Small intestine (tissue), 16 donors: ENCODE measurements at places on chromosomes 3 and 15. TPM values are rescaled to one million over a fixed set of nuclear protein-coding genes. Genes with fewer than 3 reads are reported as not detected.
A peak's percentile ranks its signal among the peaks of the same experiment; 100 is the strongest.

- H3K27ac ChIP-seq: no peak overlapping the region
- DNase-seq: no peak
- H3K4me1 ChIP-seq: no peaks in the 10 kb centered on the region
- no peaks in the 10 kb centered on the region for H3K36me3 ChIP-seq
- H3K4me3 ChIP-seq: no peak overlapping the region
- H3K27me3 ChIP-seq: no peaks in the 10 kb centered on the region
Observed at GRCh38 chr3:56980798-56981390, 79.6 kb upstream of the SPATA12 start.

The ARHGEF26 gene
- 9.6 TPM for polyA plus RNA-seq

DNA sequence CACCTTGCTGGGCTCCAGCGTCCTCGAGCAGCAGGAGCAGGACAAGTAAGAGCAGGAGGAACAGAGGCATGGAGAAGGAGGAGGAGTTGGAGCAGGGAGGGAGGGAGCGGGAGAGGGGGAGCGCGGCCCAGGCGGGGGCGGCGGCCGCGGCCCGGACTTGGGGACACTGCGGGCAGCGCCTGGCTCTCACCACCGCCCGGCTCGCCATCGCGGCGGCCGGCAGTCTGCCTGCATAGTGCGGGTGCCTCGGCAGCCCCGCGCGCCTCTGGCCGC is 440 bp downstream of the DCBLD2 start:
- DNase-seq: peak; percentile 35
- H3K4me1 ChIP-seq: no peaks in the 10 kb centered on the region
- H3K27me3 ChIP-seq: no peaks in the 10 kb centered on the region
- peak overlapping the region; percentile 68 for H3K4me3 ChIP-seq
- no peaks in the 10 kb centered on the region for H3K36me3 ChIP-seq
- peak overlapping the region; percentile 79 for H3K27ac ChIP-seq

The CPEB1 gene
- 0.50 TPM for polyA plus RNA-seq

The ANKRD34C gene
- not detected for polyA plus RNA-seq

The DLL4 gene
- 0.81 TPM for polyA plus RNA-seq

- no peaks in the 10 kb centered on the region for H3K27me3 ChIP-seq
- peaks cover 3% of the 10 kb centered on the region for H3K4me1 ChIP-seq
- H3K36me3 ChIP-seq: no peaks in the 10 kb centered on the region
- no peak overlapping the region for H3K27ac ChIP-seq
- no peak for DNase-seq
- no peak overlapping the region for H3K4me3 ChIP-seq
Observed at GRCh38 chr3:81041331-81041730, 720.1 kb downstream of the GBE1 start.

The SCAP gene
- 57.2 TPM for polyA plus RNA-seq

The GPR160 gene
- polyA plus RNA-seq: 358 TPM

The TTC21A gene
- polyA plus RNA-seq: 1.7 TPM
